ENCODE measurements at places on chromosomes 2 and 18.

- DNase-seq, result no peak
Observed at GRCh38 chr2:198905881-198906612, 551.7 kb downstream of the SATB2 start.

DNA sequence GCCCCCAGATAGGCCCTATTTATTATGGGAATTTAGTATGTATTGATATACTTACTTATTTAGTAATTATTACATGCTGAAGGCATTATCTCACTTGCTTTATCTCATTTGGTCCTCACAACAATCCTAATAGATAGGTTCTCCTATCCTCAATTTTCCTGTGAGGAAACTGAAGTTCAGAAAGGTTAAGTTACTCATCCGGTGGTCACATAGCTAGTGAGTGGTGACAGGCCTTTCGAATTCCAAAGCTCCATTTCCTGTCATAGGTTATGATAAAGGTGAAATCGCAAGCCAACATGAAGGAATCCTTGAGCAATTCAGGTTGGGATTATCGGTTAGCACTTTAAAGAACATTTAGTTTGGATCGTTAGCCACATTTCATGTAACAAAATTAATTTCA is 33.3 kb downstream of the NAB1 start:
- DNase-seq, result no peak

- DNase-seq, result no peak
Observed at GRCh38 chr2:101782427-101782792, 84.9 kb downstream of the MAP4K4 start.

DNA sequence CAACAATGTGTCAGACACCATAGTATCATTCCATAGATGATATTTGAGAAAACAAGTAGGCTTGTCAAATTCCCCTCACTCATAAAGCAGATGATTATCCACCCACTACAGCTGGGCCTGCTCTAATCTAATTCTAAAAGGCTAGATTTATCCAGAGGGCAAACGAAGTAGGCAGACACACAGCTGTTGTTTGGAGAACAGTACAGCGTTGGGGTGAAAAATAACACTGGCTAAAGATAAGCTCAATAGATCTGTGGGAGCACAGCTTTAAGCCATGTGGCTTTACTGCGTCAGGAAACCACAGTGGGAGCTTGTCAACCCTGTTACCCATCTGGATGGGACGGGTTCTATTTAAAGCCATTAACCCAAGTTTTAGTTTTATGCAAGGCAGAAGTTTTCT is 48.9 kb upstream of the COBLL1 start:
- DNase-seq, result no peak

DNA sequence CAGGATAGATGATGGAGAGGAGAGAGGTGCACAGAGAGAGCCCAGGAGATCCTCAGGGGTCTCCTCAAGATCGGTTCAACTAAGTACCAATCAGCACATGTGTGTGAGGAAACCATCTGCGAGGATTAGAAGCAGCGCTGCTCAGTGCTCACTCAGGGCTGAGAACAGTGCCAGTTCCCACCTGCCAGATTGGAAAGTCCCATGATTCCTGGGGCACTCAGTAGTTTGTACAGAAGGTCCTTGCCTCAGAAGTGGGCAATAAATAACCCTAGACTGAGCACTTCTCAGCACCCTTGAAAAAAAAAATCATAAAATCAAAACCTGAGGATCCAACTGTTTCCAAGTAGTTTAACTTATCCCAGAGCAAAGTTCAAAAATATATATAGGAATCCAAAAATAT is 53.8 kb downstream of the SEMA4F start:
- DNase-seq, result no peak

DNA sequence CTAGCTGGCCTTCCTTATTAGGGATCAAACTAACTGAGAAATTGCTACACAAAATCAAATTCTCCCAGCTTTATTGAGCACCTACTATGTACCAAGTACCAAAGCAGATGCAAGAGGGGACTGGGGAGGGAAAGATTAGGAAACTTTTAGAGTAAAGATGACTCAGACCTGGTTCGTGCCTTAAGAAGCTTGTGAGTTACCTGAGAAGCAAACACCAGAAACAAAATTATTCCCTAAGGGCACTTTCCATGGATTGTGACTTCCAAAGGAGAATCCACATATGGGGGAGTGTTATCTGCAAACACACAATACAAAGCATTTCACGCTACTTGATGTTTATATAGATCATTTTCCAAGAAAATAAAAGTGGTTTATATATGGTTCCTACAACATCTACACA is 326.9 kb upstream of the HNRNPA3 start:
- no peak for DNase-seq

DNA sequence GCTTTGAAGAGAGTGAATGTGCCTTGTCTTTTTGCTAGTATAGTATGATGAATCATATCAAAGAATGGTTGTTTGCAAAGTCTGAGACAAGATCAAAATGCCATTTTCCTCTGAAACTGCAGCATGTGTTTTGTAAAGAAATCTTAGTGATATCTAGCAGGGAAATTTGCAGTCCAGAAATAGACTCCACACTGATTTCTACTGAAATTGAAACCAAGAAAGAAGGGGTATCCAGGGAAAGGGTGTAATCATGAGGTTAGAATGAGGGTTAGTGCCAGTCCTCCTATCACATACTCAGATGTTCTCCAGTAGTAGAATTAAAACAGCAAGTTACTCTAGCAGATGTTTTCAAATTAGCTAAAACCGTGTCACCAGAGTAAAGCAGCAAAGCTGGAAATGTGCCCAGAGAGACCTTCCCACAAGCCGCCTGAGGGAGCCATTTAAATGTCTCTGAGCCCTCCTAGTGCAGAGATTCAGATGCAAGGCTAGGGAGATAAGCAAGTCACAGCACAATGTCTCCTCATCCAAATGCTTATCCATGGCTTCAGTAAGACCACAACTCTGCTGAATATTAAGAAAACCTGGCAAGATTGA is 4.9 kb downstream of the DLGAP1 start:
- DNase-seq, result no peak

GRCh38 chr2:177252808-177253531 is 11.6 kb downstream of the NFE2L2 start:
- no peak for DNase-seq

DNA sequence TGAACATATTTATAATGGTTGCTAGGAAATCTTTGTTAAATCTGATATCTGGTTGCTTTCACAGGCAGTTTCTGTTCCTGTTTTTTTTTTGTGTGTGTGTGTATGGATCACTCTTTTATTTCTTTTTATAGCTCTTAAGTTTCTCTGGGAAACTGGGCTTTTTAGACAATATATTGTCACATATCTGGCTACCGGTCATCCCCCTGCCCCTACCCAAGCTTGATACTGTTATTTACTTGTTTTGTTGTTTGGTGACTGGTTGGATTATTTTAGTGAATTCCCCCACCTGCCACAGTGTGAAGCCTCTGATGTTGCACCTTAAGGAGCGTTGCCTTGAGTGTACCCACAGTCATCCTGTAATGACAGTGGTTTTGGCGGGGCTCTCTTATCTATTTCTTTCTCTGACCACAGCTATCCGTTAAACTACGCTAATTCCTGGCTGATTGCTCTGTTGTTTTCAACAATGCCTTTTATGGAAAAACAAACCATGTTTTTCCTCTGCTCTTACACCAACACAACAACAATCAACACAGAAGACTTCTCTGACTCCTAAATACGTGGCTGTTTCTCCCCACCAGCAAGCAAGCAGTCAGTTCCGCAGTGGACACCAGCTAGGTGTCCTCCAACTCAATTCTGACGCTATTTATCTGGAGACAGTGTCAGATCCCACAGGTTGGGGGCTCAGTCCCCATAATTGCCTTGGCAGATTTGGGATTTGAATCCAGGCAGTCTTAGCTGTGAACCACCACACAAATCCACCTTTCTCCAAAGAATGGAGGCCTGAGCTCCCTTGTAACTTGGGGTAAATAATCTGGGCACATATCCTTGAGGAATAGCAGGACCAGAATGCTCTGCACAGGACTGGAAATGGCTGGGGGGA is 10.9 kb downstream of the GNLY start:
- no peak for DNase-seq

DNA sequence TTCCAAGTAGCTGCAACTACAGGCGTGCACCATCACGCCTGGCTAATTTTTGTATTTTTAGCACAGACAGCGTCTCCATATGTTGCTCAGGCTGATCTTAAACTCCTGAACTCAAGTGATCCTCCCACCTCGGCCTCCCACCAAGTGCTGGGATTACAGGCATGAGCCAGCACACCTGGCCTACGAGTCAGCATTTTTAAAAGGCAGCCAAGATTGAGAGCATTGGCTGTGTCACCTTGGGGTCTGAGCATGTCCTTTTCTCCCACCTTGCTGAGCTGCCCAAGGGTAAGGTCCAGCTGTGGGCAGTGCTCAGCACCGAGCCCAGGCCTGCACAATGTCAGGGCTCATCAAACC is 142.8 kb upstream of the LMAN1 start:
- DNase-seq, result no peak

DNA sequence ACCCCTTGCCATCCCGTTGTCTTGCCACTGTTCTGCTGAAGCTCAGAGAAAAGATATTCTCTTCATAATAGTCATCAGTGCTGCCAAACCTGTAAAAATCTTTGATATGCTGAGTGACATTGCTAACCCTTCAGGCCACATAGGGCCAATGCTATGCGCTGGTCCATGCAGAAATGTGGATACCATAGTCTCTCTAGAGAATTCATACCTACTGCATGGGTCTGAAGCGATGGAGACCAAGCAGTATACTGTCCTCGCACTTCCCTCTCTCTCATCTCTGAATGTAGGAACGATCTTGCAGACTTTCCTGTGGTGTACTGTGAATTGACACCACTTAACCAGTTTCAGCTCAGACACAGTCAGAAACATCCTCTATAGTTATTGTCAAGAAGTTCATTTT is 17.9 kb upstream of the ANKRD44 start:
- DNase-seq, result no peak

GRCh38 chr2:201128933-201129505 is 13.1 kb downstream of the CFLAR start:
- peak; percentile 35 for DNase-seq

DNA sequence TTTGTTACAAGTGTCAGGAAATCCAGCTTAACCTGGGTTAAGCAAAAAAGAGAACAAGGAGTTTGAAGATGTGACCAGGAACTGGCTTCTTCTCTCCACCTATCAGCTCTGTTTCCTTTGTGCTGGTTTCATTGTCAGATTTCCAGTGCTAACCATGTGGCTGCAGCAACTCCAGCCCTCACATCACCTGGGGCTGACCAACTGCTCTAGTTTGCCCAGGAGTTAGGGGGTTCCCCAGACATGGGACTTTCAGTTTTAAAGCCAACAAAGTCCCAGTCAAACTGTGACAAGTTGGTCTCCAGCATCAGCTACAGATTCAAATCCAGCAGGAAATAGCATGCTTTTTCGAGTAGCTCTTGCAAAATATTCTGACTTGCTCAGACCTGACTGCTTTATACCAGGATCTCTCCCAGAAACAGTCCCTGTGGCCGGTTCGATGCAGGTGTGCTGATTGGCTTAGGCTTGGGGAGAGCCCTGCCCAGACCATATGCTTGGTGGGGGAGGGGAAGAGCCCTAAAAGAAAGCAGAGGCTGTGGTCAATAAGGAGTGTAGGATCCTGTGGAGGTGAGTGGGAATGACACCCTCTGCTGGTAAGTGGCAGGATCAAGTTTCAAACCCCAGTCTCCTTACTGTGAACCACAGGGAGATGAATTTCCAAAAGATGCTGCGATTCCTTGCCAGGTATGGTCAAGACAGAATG is 49.5 kb downstream of the KCNE4 start:
- no peak for DNase-seq

- no peak for DNase-seq
Observed at GRCh38 chr2:46390036-46390435, 89.3 kb upstream of the TMEM247 start.

DNA sequence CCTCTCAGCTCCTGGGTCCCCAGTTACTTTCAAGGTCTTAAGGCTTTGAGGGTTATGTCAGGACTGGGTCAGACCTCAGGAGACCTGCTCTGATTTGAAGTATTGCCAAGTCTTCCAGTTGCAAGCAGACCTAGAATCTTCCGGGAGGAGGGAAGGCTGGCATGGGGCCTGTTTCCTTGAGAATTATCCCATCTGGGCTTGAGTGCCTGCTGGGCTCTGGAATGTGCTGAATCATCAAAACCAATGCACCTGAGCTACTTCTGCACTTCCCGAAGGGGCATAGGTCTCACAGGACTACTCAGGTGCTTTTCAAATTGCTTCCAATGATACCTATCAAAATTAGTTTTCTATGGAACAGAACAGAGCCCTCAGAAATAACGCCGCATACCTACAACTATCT is 327.3 kb downstream of the XIRP2 start:
- no peak for DNase-seq

DNA sequence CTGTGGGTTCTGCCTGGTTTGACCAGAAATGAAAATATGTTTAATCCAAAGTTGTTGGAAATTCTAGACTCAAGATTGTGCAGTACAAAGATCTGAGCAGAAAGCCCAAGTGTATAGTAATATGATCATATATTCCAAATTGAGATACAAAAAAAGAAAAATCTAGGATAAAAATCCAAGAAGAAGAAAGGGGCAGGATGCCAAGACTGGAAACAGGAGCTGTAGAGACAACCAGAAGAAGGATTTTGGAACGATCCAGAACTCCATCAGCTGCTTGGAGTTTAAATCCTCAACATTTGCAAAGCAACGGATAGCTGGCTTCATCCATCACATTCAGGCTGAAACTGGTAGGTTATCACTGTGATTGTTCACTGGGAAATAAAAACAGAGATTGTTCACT is 333.6 kb upstream of the UBE2E3 start:
- DNase-seq, result no peak

DNA sequence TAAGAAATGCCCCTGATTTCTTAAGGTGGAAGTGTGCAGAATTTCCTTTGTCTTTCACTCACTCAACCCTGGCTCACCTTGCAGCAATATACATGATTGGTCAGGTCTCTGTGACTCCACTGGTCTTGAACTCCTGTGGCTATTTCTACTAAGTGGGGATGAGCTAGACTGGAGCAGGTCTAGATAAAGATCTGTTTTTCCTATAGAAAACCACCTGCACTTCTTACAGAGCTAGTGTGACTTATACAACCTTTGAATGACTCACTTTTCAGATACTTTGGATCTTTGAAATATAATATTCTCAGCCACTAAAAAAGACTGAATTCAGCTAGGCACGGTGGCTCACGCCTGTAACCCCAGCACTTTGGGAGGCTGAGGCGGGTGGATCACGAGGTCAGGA is 98.5 kb upstream of the KCTD1 start:
- no peak for DNase-seq

DNA sequence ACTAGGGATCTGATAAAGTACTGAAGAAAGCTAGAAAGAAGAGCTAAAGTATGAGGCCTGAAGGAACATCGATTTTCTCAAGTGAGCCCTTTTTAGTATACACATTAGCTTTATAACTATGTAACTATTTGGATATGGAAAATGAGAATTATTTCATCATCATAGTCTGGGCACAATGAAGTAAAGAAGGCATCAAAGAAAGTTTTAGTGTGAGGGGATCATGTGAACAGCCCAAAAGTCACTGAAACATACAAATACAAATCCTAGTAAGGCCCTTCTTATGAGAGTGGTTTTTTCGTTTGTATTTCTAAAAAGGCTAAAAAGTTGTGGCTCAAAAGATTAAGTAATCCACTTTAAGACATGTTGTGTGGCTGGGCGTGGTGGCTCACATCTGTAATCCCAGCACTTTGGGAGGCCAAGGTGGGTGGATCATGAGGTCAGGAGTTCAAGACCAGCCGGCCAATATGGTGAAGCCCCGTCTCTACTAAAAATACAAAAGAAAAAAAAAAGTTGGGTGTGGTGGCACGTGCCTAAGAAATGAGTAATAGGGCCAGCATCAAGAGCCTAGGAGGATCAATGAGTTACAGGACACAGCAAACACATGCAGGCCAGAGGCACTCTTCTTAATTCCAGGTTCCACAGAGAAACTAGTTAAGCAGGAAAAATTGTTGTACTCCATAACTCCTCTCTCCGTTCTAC is 61.9 kb downstream of the PUM2 start:
- DNase-seq, result no peak
